ENCODE measurements at places on chromosomes 3 and 15.

GRCh38 chr15:36863570-36863969 is 236.8 kb downstream of the MEIS2 start:
- DNase-seq = no peak

DNA sequence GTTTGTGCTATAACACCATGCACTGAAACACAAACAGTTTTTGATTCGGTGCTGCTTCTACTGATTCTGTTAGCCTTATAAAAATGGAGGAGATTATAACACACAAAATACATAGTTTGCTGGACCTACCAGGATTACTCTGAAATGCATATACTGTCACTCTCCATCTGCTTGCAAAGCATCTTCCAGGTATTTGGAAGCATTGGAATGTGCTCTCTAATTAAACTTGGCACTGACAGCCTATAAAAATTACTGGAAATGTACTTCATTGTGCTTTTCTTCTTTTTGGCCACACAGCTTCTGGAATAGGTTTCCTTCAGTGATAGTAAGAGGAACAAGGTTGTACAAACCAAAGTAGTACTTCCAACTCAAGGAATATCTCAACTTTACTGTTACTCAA is 376.1 kb downstream of the UNC13C start:
- no peak for DNase-seq

GRCh38 chr3:106381939-106382335 is 513.1 kb upstream of the CBLB start:
- DNase-seq = no peak

DNA sequence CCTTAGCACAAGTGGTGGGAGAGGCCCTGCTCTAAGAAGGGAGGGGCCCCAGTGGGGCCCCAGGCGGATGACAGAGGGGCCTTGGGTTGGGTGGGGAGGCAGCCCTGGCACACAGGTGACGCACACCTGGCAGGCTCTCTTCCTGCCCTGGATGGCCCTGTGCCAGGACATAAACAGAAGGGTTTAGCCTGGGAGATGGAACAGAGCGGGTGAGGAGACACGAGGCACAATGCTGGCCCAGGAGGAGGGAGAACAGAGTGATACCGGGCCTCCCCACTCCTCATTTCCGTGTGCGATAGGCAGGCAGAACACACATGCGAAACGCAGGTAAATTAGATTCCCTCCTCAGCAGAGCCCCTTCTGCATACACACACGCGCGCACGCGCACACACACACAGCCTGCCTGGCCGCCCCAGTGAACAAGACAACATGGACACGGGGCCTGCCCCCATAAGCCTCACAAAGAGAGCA is 39.8 kb downstream of the IDH2 start:
- no peak for DNase-seq

DNA sequence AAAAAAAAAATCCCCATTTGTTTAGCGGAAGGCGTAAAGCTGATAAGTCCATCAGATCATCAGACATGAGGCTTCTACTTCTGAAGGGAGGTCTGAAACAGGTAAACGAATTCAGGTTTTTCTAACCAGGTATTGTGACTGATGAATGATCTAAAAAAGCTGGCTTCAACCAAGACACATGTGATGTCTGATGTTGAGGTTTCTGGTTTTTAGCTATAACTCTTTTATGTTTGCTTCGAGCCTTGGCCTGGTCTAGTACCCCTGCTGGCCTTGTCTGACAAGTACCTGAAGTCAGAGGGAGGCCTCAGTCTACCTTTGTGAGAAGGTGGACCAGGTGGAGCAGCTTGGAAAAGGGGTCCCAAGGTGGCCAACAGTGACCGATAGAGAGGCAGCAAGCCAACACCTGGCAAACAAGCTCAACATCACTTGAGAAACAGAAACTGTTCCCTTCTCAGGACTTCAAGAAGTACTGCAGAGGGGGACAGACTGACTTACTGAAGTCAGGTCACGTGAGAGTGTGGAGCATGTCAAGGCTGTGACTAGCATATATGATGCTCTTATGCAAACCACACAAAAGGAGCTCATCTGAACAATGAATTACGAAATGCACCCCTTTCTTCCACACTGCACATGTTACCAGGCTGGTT is 33.0 kb upstream of the CA12 start:
- no peak for DNase-seq
